ENCODE measurements at places on chromosomes 3 and 15.

GRCh38 chr15:29734917-29735572 lies 87.2 kb downstream of the TJP1 start:
- DNase-seq, result peak; percentile 20

DNA sequence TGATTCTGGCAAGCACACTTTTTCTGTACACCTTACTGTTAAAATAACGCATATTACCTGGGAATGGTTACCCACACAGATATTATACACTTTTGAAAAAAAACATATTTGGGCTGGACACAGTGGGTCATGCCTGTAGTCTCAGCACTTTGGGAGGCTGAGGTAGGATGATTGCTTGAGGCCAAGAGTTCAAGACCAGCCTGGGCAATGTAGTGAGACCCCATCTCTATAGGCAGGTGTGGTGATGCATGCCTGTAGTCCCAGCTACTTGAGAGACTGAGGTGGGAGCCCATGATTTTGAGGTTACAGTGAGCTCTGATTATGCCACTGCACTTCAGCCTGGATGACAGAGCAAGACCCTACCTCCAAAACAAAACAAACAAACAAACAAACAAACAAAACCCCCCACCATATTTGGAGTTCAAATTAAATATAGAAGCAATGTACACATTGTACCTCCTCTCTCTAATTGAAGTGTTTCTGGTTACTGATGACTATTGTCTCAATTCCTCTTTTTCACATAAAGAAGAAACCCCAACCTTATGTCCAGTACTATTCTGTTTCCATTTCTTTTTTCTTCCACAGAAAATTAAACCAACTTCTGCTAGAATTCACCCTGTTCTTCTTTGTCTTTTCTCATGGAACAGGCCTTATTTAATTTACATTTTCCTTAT lies 152.6 kb upstream of the UMPS start:
- no peak for DNase-seq

- no peak for DNase-seq
These were observed 6.6 kb downstream of the XYLB start for GRCh38 chr3:38353151-38353550.

DNA sequence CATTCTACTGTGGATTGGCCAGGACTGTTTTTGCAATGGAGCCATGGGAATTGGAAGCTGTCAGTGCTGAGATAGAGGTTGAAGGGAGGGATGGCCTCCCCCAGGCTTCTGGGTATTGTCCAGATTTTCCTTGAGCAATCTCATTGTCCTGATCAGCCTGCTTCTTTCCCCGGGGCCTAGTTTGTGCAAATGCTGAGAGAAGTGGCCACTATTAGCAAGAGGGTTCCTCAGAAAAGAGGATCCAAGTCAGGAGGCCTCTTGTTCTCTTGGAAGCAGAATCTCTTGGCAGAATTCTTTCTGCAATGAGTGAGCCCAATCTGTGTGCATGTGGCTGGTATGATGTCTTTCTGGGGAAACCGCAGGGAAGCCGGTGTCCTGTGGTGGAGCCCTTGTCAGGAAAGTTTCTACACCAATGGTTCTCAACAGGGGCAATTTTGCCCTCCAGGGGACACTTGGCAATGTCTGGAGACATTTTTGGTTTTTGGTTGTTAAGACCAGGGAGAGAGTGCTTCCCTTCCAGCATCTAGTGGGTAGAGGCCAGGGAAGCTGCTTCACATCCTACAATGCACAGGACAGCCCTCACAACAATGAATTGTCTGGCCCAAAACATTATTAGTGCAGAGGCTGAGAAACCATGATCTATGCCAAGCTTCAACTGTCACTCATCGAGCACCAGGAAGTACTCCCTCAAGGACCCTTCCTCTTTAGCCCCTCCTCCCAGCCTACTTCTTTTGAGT lies 2.0 kb downstream of the LIPC start:
- DNase-seq, result no peak

DNA sequence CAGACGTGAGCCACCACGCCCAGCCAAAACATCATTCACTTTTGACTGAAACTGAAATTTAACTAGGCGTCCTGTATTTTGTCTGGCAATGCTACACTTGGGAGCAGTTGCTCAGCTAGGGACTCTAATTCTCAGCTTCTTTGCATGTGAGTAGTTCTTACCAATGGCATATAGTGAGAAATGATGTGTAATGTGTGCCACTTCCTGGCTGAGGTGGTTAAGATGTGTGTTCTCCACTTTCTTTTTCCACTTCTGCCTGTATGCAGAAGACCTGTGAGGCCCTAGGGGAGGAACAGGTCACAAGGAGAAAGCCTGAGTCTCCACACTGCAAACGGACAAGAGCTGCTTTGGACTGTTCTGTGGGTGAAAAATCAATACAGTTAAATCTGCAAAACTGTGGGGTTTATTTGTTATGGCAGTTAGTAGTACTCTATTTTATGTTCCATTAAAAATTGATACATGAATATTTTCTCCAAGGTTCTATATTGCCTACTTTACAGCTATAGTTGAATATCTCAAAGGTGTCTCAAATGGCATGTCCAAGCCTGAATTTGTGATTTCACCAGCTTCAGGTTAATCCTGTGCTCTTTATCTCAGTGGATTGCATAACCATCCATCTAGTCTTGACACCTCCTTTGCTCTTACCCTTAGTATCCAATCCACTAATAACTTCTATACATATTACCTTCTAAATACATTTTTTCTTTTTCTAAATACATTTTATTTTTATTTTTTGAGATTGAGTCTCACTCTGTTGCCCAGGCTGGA lies 59.3 kb downstream of the NR1D2 start:
- DNase-seq, result peak; percentile 73

GRCh38 chr3:112813723-112814171 lies 32.9 kb downstream of the CD200R1L start:
- DNase-seq, result no peak

- DNase-seq, result no peak
These were observed 6.0 kb downstream of the CHCHD4 start for GRCh38 chr3:14118400-14119381.

GRCh38 chr15:56053046-56053400 lies 59.6 kb upstream of the NEDD4 start:
- DNase-seq, result no peak

DNA sequence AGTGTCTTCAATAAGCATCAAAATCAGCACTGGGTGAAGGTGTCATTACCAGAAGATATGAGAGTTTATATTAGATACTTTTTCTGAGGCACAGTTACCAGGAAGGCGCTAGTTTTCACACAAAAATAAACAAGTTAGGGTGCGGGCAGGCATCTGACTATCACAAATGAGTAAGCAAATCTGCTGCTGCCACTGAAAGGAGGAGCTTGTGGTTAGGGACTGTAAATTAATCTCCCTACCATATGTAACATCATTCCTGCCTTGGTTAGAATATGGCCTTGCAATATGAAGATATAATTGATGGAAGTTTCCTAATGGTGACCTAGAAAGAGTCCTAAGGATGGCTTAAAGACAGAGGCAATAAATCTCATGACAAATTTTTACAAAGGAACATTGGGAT lies 19.5 kb upstream of the EID1 start:
- peak; percentile 55 for DNase-seq

- no peak for DNase-seq
These were observed 94.8 kb downstream of the CPN2 start for GRCh38 chr3:194256040-194256945.

GRCh38 chr3:23959135-23959900 lies 14.2 kb downstream of the NR1D2 start:
- DNase-seq, result peak; percentile 66

DNA sequence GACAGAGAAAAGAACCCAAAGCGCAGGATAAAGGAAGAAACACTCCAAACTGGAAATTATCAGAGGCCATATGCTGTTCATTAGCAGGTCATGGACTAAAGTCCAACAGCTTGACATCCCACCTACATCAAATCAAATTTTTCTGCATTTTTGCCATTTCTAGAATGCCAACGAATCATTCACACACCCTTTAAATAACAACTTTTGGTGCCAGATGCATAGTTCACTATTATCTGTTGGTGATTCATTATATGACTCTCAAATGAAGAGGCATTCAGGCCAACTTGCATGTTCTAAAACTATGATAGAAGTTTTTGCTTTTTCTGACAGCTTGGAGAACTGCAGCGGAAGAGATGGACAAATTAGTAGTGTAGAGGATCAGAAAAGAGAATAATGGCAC lies 529.8 kb upstream of the NAALADL2 start:
- DNase-seq, result no peak

DNA sequence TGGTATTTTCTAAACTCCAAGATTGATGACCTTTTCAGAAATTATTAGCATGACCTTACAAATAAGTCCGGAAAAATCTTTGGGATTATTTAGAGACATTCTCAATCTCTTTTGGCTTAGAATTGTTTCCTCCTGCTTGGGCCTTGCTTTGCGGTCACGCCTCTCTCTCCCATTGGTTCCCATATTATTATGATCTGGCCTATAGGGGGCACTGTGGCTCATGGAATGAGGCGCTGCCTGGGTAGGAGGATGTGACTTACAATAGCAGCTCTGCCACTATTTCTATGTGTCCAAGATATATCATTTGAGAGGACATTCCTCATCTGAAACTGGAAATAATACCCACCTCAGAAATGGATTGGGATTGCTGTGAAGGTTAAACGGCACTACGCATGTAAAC lies 464.9 kb downstream of the MFSD1 start:
- DNase-seq, result peak; percentile 48

DNA sequence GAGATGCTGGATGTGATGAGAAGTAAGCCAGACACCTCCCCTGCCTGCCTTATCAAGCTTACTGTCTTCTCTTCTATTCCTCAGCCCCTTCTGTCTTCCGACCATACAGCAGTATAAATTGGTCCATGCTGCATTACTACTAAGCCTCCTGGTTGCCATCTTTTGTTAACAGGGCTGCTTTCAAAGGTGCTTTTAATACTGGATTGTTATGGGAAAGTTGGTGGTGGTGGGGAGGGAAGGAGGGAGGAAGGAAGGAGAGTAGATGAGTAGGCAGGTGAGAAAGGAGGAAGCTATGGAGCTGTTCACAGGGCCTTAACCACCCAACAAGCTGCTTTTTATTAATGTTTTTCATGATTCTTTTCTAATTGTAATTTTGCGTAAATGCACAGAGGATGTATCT lies 114.9 kb downstream of the SLC25A26 start:
- DNase-seq, result no peak

DNA sequence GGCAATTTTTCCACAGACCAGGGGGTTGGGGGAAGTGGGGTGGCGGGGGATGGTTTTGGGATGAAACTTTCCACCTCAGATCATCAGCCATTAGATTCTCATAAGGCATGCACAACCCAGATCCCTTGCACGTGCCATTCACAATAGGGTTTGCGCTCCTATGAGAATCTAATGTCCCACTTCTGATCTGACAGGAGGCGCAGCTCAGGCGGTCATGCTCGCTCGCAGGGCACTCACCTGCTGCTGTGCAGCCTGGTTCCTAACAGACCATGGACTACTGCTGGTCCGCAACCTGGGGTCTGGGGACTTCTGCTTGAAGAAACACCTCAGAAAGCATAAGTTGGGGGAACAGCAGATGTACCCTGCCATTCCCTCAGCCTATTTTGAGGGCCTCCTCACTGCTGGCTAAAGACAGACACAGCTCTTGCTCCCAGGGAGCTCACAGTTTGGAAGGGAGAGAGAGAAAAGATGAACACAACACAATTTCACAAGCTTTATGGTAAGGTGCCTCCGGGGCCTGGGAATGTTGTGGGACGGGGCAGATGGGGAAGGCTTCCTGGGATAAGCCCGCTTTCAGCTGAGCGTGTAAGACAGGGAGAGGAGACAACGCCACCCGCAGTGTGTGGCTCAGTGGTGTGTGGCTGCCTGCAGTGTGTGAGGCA lies 285.2 kb downstream of the ADAMTS17 start:
- DNase-seq, result no peak

GRCh38 chr3:130787422-130788068 lies 40.9 kb upstream of the PIK3R4 start:
- no peak for DNase-seq

DNA sequence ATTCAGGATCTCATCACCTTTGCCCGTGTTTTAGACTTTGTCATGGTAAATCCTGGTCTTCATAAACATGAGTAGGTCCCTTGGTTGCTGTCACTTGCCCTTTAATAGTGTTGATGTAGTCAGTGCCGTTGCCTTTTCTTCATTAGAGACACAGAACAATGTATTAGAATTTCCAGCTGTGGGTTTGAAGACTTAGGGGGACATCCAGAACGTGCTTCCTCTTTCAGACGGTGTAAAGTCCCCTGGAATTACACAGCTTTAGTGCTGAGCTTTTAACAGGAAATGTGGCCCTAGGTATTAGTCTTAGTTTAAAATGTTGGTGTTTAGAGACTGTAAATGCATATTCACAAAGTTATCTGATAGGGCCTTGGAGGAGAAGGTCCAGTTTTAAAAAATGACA lies 8.8 kb upstream of the LRCH3 start:
- DNase-seq, result no peak

- DNase-seq, result no peak
These were observed 215.5 kb upstream of the RORA start for GRCh38 chr15:61444585-61444984.

- DNase-seq, result no peak
These were observed 483.7 kb upstream of the FRG2C start for GRCh38 chr3:75180235-75180944.

DNA sequence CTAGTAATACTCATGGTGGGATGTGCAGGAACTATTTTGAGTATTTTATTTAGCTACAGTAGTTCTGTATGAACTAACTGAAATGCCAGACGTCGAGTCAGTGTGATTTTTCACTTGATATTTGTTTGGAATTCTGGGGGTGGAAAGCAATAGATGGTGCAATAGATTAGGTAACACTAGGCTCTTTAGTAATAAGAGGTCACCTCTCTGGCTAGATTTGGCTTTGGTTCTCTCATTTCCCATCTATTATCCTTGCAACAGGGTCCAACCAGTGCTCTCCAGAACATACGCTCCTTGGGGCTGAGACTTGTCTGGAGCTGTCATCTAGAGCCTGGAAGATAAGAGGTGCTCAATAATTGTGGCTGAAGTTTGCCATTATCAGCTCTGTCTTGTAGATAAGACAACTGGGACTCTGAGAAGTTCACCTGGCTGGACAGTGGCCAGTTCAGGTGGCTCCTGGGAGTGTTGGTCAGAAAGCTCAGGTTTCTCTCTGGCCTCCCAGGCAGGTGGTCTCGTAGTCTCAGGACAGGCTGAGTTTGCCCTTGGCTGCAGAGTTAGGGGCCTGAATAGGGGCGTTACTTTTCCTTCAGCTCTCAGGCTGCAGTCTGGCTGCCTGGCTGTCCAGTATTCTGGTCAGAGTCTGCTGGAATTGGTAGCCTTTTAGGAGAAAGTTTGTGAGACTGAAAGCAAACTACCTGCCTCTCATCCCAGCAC lies 277.5 kb upstream of the RGMA start:
- DNase-seq, result no peak

- DNase-seq, result no peak
These were observed 299.5 kb downstream of the NSUN3 start for GRCh38 chr3:94362393-94362792.

DNA sequence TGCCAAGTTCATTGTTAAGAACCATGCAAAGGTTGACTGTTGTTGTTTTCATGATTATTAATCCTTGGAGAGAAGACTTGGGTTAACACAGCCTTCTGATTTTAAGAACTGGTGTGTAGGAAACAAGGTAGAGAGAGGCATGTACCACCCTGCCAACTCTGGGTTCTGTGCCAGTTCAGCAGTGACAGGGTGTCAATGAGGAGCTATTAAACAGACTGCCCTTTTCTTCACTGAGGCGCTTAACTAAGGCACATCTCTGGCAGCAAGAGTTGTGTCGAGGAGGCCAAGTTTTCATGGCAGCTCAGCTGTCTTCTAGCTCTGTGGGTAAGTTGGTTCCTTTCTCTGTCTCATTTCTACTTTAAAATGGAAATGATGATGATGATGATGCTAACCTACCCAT lies 117.6 kb downstream of the FEZF2 start:
- no peak for DNase-seq
